ENCODE measurements at places on chromosomes 7 and 10.
A peak's percentile ranks its signal among the peaks of the same experiment; 100 is the strongest.

- no peak for DNase-seq
Measured at GRCh38 chr7:141290973-141291372, 217.1 kb downstream of the TMEM178B start.

DNA sequence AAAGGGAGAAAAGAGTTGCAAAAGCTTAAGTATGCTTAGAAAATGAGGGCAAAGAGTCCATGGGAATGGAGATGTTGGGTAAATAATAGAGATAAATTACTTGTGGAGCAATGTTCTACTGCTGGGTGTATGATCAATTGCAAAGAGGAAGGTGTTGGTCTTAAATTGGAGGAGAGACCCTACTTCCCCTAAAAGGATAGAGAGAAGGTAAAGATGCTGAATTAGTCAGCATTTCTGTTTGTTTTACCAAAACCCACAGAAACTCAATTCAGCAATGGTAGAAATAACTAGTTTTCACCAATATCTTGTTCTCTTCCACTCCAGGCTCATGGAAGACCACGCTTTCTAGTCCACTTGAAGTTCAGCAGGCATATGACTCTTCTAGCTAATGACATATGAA lies 32.1 kb downstream of the ASB4 start:
- no peak for DNase-seq

GRCh38 chr10:95281206-95281605 lies 9.6 kb downstream of the PDLIM1 start:
- DNase-seq, result no peak

DNA sequence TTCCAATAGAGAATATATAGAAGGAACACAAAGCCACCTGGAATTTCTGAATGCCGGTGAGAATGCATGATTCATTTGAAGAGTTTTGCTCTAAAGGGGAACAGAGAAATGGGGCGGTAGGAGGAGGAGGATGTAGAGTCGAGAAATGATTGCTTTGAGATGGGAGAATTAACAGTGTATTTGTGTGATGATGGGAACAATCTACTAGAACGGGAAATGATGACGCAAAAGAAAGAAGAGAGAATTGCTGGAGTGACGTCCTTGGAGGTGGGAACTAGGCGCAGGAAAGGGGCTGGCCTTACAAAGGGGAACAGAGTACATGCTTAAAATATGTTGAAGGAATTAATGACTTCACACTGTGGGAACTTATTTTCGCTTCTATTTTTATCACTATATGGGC lies 188.1 kb downstream of the SDHAF3 start:
- no peak for DNase-seq

GRCh38 chr10:48576501-48576900 lies 28.4 kb downstream of the ARHGAP22 start:
- no peak for DNase-seq

- DNase-seq, result no peak
Measured at GRCh38 chr10:91023700-91024398, 103.0 kb upstream of the ANKRD1 start.

- peak; percentile 40 for DNase-seq
Measured at GRCh38 chr10:103983367-103983911, 16.5 kb downstream of the SLK start.

GRCh38 chr7:156604311-156604710 lies 36.3 kb upstream of the RNF32 start:
- DNase-seq, result no peak

DNA sequence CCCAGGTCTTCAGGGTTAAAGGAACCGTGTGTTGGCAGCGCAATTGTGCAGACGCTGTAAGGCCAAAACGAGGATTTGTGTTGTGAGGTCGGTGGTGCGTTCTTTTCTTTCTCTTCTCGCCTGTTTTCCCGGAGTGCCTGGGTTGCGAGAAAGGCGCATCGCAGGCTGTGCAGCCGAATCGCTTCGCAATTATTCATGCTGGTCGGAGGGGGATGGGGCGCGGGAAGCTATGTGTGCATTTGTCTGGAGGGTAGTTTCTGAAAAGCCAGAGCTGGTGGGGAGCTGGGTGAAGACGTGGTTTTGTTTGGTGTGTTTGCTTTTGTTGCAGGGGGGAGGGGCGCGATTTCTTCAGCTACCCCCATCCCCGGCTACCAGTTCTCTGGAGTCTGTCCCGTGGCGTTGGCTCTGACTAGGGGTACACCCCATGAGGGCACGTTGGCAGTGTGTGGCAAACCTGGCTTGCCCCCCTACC lies 2.1 kb downstream of the MXI1 start:
- DNase-seq, result peak; percentile 72

- DNase-seq, result no peak
Measured at GRCh38 chr10:17435187-17435586, 19.2 kb downstream of the ST8SIA6 start.

- no peak for DNase-seq
Measured at GRCh38 chr10:109993551-109994330, 14.0 kb upstream of the ADD3 start.

- DNase-seq, result no peak
Measured at GRCh38 chr7:110418659-110419280, 672.2 kb upstream of the LRRN3 start.

GRCh38 chr10:84205853-84206525 lies 11.7 kb downstream of the CDHR1 start:
- no peak for DNase-seq

DNA sequence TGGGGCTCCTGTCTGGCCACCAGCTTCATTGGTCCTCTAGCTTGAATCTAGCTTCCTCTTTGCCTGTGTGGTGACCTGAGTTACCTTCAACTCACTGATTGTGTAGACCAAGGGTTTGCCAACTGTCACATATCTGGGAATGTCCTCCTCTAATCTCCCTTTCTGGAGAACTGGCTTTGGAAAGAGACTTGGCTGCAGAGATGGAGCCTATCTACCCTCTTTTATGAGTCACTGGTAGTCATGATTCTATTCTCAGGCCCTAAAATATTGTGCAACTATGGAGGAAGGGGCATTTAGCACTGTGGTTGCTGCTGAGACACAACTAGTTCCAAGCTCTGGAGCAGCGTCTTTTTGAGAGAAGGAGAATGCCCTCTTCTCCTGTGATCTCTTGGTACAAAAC lies 691.3 kb downstream of the KCNMA1 start:
- DNase-seq, result no peak

- no peak for DNase-seq
Measured at GRCh38 chr7:114932991-114933390, 11.1 kb downstream of the MDFIC start.

DNA sequence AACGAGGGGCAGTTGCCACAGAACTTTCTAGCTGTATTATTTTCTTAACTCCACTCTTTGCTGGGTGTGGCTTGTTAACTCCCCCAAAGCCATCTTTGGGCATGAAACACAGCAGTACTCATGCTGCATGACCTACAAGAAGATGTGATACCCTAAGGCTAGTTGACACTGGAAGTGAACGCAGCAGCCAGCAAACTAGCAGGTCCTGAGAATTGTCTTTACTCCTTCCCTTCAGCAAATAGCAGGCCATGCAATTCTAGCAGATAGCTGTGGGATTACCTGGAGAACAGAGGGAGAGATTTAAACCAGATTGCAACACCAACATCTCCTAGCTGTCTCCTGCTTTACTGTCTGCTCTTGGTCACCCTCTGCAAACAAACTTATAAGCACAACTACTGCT lies 688.0 kb upstream of the ZWINT start:
- no peak for DNase-seq

- DNase-seq, result no peak
Measured at GRCh38 chr7:25790963-25791362, 361.0 kb upstream of the NFE2L3 start.

GRCh38 chr10:12589291-12589690 lies 239.9 kb downstream of the CAMK1D start:
- DNase-seq, result peak; percentile 32

- DNase-seq, result no peak
Measured at GRCh38 chr7:12619461-12620069, 49.0 kb downstream of the SCIN start.

GRCh38 chr7:141133646-141134045 lies 59.8 kb downstream of the TMEM178B start:
- no peak for DNase-seq

DNA sequence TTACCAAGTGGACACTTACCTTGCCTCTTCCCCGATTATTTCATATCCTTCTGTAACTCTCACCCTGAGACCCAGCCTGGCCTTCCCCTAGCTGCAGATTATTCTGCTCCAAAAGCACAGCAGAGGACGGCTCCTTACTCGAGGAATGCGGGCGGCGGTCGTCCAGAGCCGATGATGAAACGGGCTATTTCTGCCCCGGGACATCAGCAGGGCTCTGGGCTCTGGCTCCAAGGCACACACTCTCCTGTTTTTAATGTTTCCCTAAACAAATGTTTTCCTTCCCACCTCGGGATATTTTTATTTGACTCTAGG lies 343 bp upstream of the C10orf71 start:
- DNase-seq, result no peak

- DNase-seq, result no peak
Measured at GRCh38 chr7:17617380-17617779, 318.9 kb downstream of the AHR start.

DNA sequence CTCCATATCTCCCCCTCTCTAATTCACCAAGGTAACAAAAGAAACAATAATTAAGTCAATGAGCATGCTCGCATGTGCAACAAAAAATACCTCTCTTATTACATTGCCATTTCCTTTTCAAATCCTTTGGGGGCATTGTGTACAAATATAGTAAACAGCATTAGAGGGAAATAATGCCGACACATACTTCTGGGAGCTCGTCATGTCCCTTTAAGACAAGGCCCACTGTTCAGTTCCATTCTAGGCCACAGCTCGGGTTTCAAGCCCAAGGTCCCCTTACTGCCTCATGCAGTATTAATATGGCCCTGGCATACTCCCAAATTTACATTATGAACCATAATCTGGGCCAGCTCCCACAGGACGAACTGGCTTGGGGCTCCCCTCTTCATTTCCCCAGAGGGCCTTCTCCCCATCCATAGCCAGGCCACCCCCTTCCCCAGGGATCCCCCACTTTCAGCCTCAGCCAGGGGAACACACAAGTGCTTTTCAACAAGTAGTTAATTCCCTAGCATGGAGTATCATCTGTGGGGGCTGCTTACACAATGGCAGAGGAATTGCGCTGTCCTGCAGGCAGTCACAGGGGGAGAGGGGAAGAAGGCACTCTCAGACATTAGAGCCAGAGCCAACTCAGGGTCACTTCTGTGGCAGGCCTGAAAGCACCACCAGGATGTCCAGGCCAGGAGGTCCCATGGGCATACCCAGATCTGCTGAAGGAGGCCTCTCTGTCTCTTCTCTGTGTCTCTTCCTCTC lies 110.6 kb downstream of the KCNMA1 start:
- DNase-seq, result no peak

DNA sequence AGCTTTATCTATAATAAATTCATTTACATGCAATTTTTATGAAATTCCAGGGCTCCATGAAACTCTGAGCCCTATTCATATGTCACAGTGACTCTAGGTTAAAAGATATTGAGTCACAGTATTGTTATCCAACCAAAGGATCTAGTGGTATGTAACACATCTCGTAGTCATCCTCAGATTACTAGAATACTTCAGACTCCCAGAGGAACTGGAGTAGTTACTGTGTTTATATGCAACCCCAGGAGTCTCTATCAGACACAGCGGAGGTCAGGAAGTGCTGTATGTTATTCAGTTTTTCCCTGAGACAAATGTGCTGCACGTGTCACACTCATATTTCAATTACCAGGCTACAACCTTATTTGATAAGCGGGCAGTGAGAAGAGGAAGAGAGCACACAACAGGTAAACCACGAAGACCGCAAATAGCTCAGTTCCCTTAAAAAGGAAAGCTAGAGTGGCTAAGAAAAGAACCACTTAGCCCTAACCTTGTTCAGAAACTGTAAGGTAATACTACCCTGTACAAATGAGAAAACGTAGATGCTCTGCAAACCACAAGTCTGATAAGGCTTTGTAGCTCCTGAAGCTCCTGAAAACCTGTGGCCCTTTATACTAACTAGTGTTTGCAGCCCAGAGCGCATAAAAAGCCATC lies 114.0 kb upstream of the CNTNAP2 start:
- DNase-seq, result no peak

DNA sequence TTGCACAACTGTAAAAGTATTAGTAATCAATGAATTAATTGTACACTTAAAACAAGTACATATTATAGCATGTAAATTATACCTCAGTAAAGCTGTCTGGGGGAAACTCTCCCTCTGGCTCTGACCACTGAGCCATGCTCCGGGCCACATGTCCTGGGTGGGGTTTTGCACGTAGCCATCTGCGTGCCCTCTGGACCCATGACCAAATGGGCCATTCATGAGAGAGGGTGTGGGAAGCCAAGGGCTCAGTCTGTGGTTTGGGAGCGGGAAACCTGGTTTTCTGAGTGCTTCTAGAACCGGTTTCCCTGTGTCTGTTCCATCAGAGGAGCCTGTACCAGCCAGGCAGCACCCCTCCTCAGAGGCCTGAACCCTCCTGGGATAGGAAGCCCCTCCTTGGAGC lies 143.2 kb downstream of the SH3PXD2A start:
- DNase-seq, result no peak
